ENCODE measurements at places on chromosomes 2 and 18.

- H3K27ac ChIP-seq, result no peak overlapping the region
- H3K27me3 ChIP-seq, result no peaks in the 10 kb centered on the region
- DNase-seq, result no peak
- H3K4me1 ChIP-seq, result peaks cover 30% of the 10 kb centered on the region
- no peak overlapping the region for H3K4me3 ChIP-seq
These were observed 2.1 kb downstream of the GPBAR1 start for GRCh38 chr2:218262631-218263586.

GRCh38 chr18:49174478-49174877 is 223.7 kb upstream of the SMAD7 start:
- H3K27me3 ChIP-seq, result no peaks in the 10 kb centered on the region
- H3K4me1 ChIP-seq, result peaks cover 27% of the 10 kb centered on the region
- H3K36me3 ChIP-seq, result peaks cover 2% of the 10 kb centered on the region
- no peak overlapping the region for H3K4me3 ChIP-seq

DNA sequence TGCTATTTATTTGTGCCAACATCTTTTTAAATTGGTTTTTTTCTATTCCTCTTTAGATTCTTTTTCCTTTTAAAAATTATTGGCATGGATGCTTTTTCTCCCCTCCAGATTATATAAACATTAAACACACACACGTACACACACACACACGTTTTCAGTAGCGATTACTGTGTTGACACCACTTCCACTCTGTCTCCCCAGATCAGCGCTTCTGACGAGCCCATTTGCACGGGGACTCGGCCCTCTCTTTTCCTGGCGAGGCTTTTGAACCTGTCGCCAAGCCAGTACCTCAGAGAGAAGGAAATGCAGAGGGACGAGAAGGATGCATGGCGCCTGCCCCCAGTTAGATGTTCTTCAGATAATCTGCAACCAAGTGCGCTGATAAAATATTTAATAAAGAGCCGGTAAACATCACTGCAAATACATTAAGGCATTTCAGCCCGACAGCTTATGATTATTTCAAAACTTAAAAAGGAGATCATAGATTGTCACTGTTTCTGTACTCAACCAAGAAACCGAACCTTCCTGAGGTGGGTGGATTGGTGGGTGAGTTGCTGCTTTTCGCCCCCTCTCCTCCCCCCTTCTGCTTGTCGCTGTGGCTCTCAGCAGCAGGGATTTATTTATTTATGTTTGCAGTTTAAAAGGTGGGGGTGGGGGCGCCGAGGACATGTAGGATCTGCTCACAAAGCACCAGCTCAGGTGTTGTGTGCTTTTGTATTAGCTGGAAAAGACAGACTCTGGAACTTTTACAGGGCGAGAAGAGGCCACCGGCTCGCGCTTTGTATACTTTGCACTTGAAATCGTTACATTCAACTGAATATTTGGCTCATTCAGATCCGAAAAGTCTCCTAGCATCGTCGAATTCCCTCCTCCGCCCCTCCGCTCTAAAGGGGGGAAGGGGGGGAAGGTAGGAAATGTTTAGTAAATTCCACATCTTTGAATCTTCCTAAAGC is 787 bp upstream of the TBR1 start:
- peaks cover 55% of the 10 kb centered on the region for H3K27me3 ChIP-seq
- H3K36me3 ChIP-seq, result peaks cover 16% of the 10 kb centered on the region
- peak overlapping the region; percentile 57 for H3K4me3 ChIP-seq
- peak; percentile 34 for DNase-seq

DNA sequence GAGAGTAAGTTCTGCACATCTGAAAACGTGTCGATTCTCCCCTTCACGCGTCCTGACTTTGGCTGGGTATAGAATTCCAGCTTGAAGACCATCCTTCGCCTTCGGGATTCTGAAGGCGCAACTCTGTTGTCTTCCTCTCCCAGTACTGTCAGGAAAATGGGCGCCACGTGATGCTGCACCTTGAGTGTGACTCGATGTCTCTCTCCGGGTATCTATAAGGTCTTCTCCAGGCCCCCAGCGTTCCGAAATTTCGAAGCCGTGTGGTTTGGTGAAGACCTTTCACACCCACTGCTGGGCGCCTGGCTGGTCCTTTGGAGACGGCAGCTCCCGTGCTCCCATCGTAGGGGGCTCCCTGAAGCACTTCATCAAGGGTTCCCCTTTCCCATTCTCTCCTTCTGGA is 203.7 kb downstream of the HDAC4 start:
- no peaks in the 10 kb centered on the region for H3K4me1 ChIP-seq
- DNase-seq, result no peak
- no peak overlapping the region for H3K4me3 ChIP-seq
- H3K36me3 ChIP-seq, result peaks cover 8% of the 10 kb centered on the region
- H3K27me3 ChIP-seq, result no peaks in the 10 kb centered on the region
- H3K27ac ChIP-seq, result no peak overlapping the region

- no peaks in the 10 kb centered on the region for H3K4me1 ChIP-seq
- H3K4me3 ChIP-seq, result no peak overlapping the region
- H3K27ac ChIP-seq, result no peak overlapping the region
- no peak for DNase-seq
- H3K27me3 ChIP-seq, result peaks cover 17% of the 10 kb centered on the region
- no peaks in the 10 kb centered on the region for H3K36me3 ChIP-seq
These were observed 129.9 kb downstream of the MTX2 start for GRCh38 chr2:176399074-176399598.

- H3K27me3 ChIP-seq, result no peaks in the 10 kb centered on the region
- no peaks in the 10 kb centered on the region for H3K4me1 ChIP-seq
- DNase-seq, result no peak
- H3K4me3 ChIP-seq, result no peak overlapping the region
These were observed 214.3 kb downstream of the MYCN start for GRCh38 chr2:16154501-16155280.

DNA sequence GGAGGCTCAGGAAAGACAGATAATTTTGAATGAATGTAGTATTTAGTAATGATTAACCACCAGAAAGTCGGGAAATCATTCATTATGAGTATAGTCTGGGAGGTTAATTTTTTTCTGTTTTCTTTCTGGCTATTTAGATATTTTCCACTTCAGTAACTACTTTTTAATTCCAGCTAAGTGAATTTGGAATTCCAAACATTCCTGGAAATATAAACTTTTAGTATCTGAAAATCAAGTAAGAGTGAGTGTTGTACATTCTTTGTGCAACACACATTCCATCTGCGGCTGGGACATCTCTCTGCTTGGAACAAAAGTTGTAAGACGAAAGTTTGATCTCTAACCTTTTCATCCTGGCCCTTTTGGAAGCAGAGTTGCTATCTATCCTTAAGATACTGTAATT is 275.7 kb upstream of the SPRED2 start:
- peaks cover 7% of the 10 kb centered on the region for H3K27me3 ChIP-seq
- no peak for DNase-seq
- no peak overlapping the region for H3K27ac ChIP-seq
- no peak overlapping the region for H3K4me3 ChIP-seq

DNA sequence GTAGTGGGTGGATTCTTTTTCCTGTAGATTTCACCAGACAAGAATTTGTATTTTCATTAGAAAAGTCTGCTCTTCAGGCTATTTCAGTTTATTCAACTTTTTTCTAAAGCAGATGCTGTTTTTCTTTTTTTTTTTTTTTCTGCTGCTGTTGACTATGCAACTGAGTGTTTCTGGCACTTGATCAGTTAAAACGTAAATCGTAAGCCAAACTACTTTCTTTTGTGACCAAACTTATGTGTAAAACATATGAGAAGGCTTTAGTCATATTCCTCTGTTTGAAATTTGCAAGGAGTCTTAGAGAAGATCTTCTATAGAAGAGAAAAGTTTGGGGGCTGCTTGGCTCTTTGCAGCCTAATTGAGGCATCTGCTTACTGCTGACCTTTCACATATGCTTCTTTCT is 170.1 kb downstream of the PARD3B start:
- H3K27me3 ChIP-seq, result no peaks in the 10 kb centered on the region
- H3K36me3 ChIP-seq, result no peaks in the 10 kb centered on the region
- no peak overlapping the region for H3K4me3 ChIP-seq
- H3K4me1 ChIP-seq, result no peaks in the 10 kb centered on the region
- no peak overlapping the region for H3K27ac ChIP-seq

- peak; percentile 56 for DNase-seq
- no peaks in the 10 kb centered on the region for H3K36me3 ChIP-seq
- no peak overlapping the region for H3K27ac ChIP-seq
- peaks cover 2% of the 10 kb centered on the region for H3K4me1 ChIP-seq
- no peaks in the 10 kb centered on the region for H3K27me3 ChIP-seq
These were observed 45.4 kb downstream of the TTN start for GRCh38 chr2:178761759-178762371.

GRCh38 chr2:186518945-186519344 is 32.9 kb downstream of the ZC3H15 start:
- H3K27ac ChIP-seq, result no peak overlapping the region
- DNase-seq, result no peak
- H3K4me1 ChIP-seq, result no peaks in the 10 kb centered on the region
- peaks cover 21% of the 10 kb centered on the region for H3K36me3 ChIP-seq
- no peaks in the 10 kb centered on the region for H3K27me3 ChIP-seq
- H3K4me3 ChIP-seq, result no peak overlapping the region

DNA sequence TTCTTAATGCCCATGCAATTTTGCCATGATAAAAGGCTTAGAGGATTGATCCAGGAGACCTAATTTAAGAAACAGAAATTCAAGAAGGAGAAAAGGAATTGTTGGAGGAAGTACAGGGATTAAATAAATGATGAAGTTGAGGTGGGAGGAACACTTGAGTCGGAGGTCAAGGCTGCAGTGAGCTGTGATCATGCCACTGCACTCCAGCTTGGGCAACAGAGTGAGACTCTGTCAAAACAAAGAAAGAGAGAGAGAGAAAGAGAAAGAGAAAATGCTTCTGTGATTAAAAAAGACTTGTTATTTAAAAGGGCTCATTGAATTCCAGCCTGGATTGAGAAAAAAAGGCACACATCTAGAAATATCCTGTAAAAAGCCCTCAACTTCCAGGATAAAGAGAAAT is 123.2 kb downstream of the B3GNT2 start:
- H3K4me3 ChIP-seq, result no peak overlapping the region
- peak overlapping the region; percentile 46 for H3K27ac ChIP-seq
- H3K4me1 ChIP-seq, result peaks cover 51% of the 10 kb centered on the region
- DNase-seq, result no peak
- H3K36me3 ChIP-seq, result peaks cover 2% of the 10 kb centered on the region

DNA sequence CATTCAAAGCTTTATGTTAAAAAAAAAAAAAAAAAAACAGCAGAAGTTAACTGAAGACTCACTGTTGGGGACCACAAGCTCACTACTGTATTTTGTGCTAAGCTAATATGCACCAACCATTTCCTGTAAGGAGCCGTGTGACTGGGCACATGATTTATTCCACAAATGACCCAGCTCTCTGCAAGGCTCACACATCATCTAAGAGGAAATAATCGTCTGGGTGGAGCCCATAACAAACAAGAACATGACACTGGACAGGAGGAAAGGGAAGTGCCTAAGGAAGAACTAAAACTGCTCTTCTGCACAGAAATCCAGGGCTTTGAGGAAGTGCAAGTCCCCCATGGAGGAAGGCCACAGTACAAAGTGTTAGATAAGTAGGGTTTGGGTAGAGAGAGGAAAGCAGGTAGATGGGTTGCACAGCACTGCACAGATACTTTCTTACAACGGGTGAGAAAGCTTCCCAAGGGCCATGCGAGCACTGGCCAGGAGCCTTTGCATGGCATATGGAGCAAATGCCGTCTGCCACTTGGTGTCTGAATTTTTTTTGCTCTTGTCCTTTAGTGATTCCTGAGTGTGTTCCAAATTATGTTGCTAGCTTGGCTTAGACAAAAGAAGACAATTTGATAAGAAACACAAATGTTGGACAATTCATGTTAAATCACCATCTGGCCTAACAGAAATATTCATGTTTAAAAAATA is 24.4 kb downstream of the NFE2L2 start:
- DNase-seq, result peak; percentile 64
- H3K4me3 ChIP-seq, result peak overlapping the region; percentile 25
- no peaks in the 10 kb centered on the region for H3K27me3 ChIP-seq
- peaks cover 47% of the 10 kb centered on the region for H3K36me3 ChIP-seq

- DNase-seq, result peak; percentile 64
- H3K27me3 ChIP-seq, result no peaks in the 10 kb centered on the region
- peaks cover 97% of the 10 kb centered on the region for H3K4me1 ChIP-seq
These were observed 64.7 kb downstream of the DGKD start for GRCh38 chr2:233418761-233419546.
